Activated CD4-positive, alpha-beta T cell treated with anti-CD3 and anti-CD28 coated beads for 24 hours (primary cell): ENCODE measurements at places on chromosomes 3 and 15.

DNA sequence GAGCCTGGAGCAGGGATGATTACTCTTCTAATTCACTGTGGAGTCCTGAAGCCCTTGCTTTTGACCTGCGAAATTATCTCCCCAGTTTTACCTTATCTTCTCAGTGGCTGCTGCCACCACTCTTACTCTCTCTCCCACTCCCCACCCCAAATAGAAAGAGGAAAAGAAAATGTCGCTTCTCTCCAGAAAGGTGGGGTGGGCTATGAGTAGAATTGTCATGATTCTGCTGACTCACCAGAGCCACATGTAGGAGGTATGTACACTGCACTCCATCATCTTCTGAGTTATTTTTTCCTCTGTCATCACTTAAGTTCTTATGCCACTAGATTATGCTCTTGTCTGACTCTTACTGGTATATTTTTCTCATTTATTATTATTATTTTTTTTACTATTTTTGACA is 43.9 kb upstream of the TMEM158 start:
- no peak for DNase-seq

DNA sequence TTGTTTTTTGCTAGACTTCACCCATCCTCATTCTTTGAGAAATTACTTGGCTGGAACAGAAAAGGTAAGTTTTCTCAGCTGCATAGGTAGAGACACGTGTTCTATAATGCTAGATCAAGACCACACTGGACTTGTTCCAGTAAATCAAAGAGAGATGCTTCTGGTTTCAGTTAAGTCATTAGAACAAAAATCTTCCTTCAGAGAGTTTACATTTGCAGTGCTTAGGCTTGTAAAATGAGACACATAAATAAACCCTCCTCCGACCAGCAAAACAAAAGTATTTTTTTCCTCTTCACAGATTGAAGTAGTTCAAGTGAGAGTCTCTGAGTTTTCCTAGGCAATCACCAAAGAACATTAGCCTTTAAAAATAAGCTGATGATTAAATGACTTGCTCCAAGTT is 87.3 kb upstream of the PROK2 start:
- no peak for DNase-seq

- no peak for DNase-seq
These were observed 63.7 kb downstream of the MAGI1 start for GRCh38 chr3:65975032-65975431.

DNA sequence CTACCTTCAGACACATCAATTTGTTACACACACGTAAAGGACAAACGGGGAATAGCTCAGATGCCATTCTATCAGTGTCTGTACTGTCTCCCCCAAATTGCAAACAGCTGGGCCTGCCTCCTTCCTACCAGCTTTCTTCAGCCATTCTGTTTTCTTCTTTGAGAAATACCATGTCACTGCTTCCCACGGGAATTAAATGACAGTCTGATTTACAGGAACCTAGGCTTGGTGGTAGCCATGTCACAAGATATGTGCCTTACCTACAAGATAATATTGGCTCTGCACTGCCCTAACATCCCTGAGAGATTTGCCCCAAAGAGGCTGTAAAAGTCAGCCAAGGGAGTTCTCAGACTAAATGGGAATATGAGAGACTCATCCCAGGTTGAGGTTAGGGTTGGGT is 308.3 kb downstream of the LRTM1 start:
- no peak for DNase-seq

DNA sequence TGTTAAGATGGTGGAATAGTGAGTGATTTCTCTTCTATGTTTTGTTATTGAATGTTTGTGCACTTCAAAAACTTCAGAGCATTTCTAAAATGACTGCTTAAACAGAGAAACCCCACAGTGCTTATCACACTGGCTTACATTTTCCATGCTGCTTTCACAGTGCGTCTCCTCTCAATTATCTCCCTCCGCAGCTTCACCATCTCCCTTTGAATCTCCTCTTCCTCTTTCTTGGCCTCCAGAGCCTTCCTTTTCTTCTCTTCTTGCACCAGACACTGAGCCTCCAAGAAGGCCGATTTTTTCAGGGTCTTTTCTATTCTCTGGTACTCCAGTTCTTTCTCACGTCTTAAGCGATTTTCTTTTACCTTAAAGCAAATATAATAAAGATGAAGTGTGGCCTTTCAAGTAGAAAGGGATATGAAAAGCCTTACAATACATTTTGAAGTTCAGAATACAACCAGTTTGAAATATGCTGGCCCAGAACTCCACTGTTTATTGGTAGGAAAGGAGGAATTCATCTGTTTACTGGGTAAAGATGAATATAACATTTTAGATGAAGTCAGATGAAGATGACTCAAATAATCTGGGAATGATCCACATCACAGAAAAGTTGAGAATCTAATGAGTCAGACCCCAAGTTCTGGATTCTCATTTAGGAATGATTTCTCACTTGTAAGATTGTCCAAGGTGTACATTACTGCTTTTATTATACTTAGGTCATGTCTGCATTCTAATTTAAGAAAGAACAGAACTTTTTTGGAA is 21.4 kb downstream of the CCDC191 start:
- no peak for DNase-seq

GRCh38 chr15:74007820-74008371 is 13.4 kb downstream of the PML start:
- no peak for DNase-seq

DNA sequence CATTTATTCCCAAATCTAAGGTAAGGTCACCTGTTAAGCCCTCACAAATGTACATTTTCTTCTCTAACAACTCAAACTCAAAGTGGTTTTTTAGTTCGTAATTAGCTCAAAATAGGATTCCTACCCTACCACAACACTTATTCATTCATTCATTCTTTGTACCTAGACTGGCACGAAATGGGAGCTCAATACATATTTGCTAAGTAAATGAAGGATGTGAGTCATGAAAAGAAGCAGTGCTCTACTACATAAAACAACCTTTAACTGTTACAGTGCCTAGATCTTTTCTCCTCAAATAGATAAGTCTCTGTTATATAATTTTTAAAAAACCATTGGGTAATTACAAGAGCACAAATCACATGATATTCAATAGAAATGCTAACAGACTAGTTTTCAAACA is 13.1 kb downstream of the RSL24D1 start:
- no peak for DNase-seq

- DNase-seq = no peak
These were observed 53.6 kb downstream of the FEZF2 start for GRCh38 chr3:62319570-62320243.

GRCh38 chr3:171832989-171833388 is 10.2 kb upstream of the TMEM212 start:
- DNase-seq = no peak

- DNase-seq = peak; percentile 80
These were observed 1.3 kb downstream of the GNAT1 start for GRCh38 chr3:50192689-50193141.
